Epithelial cell of proximal tubule (primary cell): ENCODE measurements at places on chromosomes 1 and 21.
A peak's percentile ranks its signal among the peaks of the same experiment; 100 is the strongest.

DNA sequence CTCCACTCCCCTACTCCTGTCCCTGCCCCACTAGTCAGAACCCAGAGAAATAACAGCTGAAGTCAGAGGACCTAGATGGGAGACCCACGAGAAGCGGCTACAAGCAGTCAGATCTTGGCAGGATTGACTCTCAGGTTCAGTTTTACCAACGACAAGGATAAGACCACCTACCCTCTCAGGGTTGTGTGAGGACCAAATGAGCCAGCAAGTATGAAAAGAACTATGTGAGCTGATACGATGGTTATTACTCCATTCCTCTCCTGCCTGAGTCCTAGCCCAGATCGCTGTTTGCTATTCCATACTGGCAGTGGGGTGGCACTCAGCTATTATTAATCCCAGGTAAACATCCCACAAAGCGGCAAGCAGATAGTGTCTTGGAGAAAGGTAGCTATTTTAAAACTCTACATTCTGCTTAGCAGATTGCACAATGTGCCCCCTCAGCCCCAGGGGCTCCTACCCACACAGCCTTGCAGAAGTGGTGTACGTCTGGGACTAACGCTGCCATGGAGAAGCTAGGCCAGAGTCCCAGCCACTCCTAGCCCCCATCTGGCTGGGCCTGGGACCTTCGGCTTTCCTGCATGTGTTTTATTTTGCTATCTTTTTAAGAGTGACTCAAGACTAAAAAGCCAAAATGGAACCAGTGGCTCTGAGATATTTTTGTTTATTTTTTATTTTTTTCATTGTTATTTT, 58.9 kb downstream of the CD46 start:
- DNase-seq, result no peak

GRCh38 chr1:67803380-67804279, 29.6 kb downstream of the GNG12 start:
- no peak for DNase-seq

DNA sequence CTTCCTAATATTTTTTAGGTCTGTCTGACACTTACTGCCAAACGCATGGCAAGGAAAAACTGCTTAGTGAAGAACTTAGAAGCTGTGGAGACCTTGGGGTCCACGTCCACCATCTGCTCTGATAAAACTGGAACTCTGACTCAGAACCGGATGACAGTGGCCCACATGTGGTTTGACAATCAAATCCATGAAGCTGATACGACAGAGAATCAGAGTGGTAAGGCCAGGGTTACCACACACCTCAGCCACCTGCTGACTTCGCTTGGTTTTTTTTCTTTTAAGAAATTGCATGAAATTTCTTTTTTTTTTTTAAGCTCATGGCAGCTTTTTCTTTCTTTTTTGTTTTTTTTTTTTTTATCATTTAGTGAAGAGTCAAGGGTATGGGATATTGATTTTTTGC, 17.2 kb downstream of the ATP1A1 start:
- no peak for DNase-seq

DNA sequence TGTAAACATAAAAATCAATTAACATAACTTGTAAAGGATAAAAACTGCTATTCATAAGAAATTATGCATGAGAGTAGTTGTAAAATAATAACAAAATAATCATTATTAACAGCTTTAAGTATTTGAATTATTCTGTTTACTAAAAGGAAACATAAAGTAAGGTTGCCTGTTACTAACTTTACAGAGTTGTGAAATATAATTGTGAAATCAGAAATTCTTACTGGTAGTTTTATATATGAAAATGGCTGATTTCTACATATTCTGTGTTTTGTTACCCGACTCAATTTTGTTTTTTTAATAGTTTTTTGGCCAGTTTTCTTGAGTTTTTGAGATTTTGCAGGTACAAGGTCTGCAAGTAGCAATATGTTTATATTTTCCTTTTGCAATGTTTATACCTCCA, 27.8 kb downstream of the FNBP1L start:
- no peak for DNase-seq

GRCh38 chr1:62283986-62284385, 35.2 kb downstream of the KANK4 start:
- no peak for DNase-seq

DNA sequence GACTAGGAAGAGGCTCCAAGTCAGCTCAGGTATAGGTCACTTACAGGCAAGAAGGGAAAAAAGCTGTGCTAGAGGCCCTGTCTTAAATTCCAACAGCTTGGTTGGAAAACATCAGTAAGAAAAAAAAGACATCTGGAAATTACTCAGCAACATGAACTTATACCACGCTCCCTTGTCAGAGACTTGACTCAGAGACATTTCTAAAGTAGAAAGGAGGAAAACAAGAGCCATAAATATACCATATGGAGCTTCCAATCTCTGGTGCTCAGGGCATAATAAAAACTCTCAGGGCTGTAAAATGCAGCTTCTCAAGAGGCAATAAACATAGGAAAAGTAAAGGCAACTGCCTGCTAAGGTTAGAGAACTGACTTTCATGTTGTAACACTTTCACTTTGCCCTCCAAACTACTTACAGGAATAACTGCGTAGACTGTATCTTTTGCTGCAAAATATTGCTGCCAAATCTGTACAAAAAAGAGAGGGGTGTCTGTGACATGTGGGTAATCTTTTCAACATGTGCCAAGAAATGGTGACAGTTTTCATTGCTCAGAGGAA, 14.7 kb downstream of the ATPAF1 start:
- no peak for DNase-seq

GRCh38 chr1:212007886-212008285, 27.5 kb downstream of the INTS7 start:
- DNase-seq, result no peak

DNA sequence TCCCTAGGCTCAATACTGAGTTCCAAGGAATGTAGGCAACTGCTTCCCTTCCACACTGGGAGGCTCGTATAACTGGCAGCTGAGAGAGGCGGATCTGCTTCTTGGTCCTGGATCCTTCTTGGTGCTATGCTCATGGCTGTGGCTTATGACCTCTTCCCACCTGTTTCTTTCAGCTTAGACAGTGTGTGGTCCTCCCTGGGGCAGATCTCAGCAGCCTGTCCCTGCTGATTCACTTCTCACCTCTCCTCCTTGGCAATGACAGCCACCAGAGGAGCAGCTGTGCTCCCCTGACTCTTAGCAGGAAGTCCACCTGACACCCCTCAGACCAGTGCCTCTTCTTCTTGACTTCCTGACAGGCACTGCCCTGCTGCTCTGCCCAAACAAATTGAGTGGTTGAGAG, 75.1 kb upstream of the PTGFRN start:
- no peak for DNase-seq

DNA sequence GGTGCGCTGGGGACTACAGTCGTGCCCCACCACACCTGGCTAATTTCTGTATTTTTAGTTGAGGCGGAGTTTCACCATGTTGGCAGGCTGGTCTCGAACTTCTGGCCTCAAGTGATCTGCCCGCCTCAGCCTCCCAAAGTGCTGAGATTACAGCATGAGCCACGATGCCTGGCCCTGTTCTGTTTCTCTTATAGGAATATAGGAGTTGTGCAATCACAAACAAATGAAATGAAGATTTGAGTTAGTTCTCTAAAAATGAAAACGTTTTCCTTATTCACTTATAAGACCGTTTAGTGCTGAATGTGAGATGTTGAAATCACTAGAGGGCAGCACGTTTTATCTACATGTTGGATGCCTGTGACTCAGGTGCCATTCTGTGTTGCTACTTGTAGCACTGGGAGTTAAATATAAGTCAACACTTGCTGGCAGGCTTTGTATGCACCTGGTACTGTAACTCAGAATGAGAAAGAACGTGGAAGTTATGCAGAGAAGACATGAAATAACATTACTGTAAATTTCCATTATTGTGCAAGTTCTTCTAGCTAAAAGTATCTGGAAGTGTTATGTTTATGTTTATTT, 45.8 kb downstream of the MIGA1 start:
- no peak for DNase-seq

DNA sequence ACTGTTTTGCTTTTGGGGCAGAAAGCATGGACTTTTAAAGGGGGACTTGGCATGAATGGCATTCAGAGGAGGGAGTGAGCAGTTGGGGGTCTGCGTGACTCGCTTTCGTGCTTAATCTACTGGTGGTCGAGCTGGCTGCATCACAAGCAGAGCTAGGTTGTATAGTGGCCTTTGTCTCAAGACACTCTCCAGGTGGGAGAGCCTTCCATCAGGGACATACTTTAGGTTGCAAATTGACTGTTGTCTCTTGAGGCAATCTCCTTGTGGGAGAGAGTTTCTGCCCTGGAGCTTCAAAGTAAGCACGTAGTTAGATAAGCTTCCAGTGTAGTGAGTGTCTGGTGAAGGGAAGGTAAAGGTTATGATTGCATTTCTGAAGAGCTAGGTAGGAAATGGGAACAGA, 93.9 kb downstream of the C1orf21 start:
- no peak for DNase-seq

DNA sequence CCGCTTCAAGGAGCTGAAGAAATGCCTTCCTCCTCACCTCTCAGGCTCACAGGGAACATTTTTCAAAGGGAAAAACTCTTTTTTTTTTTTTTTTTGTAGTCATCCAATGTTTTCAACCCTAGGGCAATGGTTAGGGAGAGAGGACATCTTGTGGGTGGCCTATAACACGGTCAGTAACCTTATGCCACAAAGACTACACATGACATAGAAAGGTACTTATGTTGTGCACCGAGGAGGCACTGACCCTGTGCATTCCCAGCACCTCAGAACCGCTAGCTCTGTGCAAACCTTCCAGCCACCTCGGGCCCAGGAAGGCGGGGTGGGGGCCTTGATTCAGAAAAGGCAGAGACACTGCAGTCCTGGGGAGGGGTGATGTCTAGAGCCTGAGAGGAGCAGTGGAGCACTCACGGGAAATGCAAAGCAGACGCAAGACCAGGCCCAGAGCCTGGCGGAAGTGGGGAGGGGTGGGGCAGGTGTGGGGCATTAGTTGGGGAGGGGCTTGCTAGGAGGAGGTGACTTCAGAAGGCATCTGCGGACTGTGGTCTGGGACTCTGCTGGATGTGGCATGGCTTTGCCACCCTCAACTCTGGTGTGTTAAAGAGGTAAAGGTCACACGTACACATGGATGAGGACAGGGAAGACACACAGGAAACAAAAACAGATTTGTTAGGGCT, 68.6 kb downstream of the MDM4 start:
- no peak for DNase-seq

DNA sequence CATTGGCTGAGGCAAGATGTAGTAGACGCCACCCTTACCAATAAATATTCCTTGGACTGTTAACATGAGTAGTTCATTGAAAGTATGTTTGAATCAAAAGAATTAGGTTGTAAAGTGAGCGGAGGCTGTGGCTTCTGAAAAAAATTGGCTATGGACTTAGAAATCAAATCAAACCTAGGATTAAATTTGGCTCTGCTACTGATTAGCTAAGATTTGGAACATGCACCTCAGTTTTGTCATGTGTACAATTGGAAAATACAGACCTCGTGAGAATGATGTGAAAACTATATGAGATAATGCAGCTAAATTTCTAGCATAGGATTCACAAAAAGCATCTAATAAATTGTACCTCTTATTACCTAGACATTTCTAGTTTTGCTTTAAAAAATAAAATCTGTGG, 85.3 kb upstream of the USP25 start:
- no peak for DNase-seq

GRCh38 chr1:94463765-94464330, 45.7 kb downstream of the ABCD3 start:
- peak; percentile 41 for DNase-seq

DNA sequence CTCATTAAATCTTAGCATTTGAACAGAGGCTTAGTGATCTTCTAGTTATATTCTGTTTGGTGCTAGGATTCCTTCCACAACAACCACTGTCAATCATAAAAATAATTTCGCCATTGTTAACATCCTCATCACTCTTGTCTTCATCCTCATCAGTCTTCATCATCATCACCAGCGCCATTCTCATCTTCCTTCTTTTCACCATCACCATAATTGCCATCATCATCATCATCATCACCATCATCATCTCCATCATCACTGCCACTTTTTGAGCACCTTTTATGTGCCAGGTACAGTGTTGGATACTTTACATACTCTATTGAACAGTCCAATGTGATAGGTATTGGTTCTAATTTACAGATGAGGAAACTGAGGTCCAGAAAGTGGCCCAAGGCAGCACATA, 245.7 kb downstream of the PTPRU start:
- DNase-seq, result no peak

- DNase-seq, result no peak
Measured at GRCh38 chr1:16155537-16156410, at the start of gene EPHA2. EPHA2 (minus strand) TSS chr1:16156069; CDS start chr1:16155932, 137 bp downstream.

DNA sequence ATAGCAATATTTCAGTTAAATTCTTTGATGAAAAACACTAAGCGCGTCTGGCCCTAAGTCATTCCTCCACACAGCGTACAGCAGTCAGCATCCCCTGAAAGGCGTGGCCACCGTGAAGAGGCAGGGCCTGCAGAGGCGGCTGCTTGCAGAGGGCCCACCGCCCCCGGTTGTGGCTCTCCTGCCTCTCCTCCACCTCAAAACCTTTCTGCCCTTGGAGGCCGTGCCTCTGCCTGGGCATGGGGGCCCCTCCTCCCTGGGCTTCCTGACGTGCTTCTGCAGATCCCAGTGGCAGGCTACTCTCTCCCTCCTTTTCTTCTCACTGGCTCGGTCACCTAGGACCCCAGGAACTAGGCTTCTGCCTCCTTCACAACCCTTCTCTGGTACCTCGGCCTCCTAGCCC, 16.2 kb downstream of the CLSTN1 start:
- DNase-seq, result no peak

DNA sequence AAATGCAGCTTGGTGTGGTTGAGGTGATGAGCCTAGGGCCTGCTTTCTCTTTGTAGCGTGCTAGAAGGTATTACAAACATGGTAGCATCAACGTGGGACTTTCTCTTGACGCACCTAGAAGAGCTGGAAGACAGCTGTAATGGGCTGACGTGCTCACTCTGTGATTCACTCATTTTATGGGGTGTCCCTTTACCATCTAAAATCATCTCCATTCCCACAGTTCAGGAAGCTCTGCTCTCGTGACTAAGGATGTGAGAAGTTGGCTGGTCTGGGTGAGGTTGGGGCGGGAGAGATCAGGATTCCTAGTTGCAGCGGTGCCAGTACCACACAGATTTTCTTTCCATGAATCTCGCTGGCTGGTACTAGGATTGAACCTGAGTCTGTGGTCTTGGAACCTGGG, 4.2 kb downstream of the HTR6 start:
- DNase-seq, result no peak

DNA sequence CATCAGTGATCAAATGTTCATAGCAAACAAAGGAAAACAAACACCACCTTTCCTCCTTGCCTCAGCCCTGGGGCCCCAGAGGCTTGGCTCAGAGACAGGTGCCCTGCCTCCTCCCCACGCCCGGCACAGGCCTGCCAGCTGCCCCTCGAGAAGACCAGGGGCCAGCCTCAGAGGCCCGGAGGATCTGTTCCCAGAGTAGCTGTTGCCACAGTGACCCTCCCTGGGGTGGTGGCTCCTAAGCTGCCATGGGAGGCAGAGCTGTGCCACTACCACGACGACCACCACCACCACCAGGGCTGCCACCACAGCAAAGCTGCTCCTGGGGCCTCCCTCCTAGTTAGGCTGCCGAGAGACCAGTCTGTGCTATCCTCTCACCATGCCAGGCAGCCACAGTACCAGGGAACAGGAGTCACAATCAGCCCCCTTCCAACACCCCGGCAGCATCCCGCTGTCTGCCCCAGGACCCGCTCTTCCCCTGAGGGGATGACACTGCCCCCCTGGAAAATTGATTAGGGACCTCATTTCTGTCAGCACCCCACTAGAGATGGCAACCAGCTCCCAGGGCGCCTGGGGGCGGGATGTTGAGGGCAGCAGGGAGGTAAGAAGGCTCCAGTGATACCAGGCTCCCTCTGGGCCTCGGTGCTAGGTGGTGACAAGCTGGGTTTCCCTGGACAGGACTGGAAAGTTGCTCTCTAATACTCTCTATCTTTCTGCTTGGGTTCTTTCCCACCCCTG, 30.5 kb downstream of the KCNC4 start:
- no peak for DNase-seq

GRCh38 chr21:34967509-34968289, 81.4 kb downstream of the RUNX1 start:
- DNase-seq, result no peak
